Activated T-helper 1 cell treated with anti-CD3 and anti-CD28 coated beads, Interleukin-12 subunit alpha, Interleukin-12 subunit beta, Interleukin-2, Interleukin-4 antibody, amounts not matched to agents 30 ng/mL and 10 ng/mL and 1 ng/mL, durations not matched to agents 14 hours and 24 hours and 36 hours (primary cell): ENCODE measurements at places on chromosomes 12 and 14. TPM values are rescaled to one million over a fixed set of nuclear protein-coding genes. Genes with fewer than 3 reads are reported as not detected.

SRGAP1 gene
- total RNA-seq = 0.03 and 0.05 TPM in 2 replicates

PCED1B gene
- total RNA-seq = 50.8 and 55.5 TPM in 2 replicates

ESRRB gene
- 0.17 and 0.21 TPM in 2 replicates for total RNA-seq

TEX52 gene
- total RNA-seq = 0.17 TPM in 1 of 2 replicates, not detected in the other

HSPB8 gene
- total RNA-seq = not detected in 2 replicates

ALG10 gene
- total RNA-seq = 20.3 and 28.5 TPM in 2 replicates

PPP4R4 gene
- 2.2 and 2.4 TPM in 2 replicates for total RNA-seq

SPTB gene
- not detected in 2 replicates for total RNA-seq

KRT74 gene
- total RNA-seq = not detected in 2 replicates

DNA sequence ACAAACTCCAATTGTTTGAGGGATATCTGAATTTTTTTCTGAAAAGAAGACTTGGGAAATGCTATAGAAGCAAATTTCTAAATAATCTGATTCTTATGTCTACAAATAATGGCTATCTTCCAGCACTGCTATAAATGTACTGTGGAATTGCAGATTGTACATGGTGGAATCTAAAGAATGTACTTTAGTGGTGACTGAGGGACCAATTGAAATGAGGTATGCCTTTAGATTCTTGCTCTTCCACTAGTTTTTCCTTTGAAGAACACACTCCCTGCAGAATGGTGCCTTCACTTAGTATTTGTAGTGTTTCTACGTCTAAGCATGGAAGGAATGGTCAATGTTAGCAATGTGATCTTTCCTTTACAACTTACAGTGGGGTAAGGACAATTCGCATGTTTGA, 11.7 kb upstream of the PRB4 start:
- DNase-seq = no peak

DNA sequence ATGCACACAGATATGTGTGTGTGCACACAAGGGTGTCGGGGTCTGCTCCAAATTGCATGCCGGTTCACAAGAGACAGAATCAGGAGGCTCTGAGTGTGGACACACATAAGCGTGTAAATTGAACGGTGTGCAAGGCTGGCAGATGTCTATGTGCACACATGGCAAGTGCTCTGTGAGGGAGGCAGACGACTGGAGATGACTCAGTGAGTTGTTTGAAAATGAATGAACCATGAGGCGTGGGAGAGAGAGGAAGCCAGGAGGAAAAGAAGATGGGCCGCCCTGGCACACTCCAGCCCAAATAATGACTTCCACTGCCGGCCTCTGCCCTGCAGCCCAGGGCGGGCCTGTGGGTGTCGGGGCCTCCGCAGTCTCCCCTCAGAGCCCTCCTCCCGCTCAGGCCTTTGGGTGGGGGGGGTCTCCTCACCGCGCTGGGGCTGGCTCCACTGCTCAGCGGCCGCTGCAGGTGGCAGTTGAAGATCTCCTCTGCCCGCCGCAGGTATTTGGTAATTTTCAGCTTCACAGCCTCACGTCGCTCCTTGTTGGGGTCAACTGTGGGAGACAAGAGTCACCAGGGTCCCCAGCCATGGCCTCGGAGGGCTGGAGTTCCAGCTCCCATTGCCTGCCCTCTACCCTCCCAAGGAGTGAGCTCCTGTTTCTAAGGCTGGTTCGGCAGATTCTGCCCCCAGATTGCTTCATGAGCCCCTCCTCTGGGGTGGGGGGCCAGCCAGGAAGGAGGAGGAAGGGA, 3.5 kb downstream of the RPS6KL1 start:
- no peak for DNase-seq

GRCh38 chr14:24692382-24693352, 58.7 kb upstream of the GZMB start:
- peak; percentile 61 for DNase-seq

GRCh38 chr14:54676812-54677708, 110.1 kb downstream of the SAMD4A start:
- no peak for DNase-seq

- DNase-seq = no peak
These were observed 46.5 kb upstream of the KCNMB4 start for GRCh38 chr12:70319605-70320004.

DNA sequence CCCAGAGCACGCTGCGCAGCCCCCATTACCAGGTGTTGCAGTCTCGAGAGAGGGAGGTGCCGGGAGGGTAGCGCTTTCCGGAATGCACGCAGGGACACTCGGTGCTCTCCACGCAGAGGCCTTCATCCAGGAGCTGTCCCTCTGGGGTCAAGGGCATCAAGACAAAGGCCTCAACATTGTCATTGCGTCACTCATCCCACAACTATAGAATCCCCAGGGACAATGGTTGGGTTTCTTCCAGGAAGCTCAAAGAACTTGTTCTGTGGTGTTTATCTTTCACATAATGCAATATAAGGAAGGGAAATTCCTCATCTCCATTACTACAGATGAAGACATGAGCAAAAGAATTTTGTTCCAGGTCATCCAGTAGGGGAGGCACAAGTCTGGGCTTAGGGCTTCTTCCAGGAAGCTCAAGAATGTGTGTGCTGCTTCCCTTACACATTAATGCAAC, 52.1 kb downstream of the VWF start:
- no peak for DNase-seq

- no peak for DNase-seq
These were observed 46.5 kb upstream of the SAV1 start for GRCh38 chr14:50714450-50715073.

DNA sequence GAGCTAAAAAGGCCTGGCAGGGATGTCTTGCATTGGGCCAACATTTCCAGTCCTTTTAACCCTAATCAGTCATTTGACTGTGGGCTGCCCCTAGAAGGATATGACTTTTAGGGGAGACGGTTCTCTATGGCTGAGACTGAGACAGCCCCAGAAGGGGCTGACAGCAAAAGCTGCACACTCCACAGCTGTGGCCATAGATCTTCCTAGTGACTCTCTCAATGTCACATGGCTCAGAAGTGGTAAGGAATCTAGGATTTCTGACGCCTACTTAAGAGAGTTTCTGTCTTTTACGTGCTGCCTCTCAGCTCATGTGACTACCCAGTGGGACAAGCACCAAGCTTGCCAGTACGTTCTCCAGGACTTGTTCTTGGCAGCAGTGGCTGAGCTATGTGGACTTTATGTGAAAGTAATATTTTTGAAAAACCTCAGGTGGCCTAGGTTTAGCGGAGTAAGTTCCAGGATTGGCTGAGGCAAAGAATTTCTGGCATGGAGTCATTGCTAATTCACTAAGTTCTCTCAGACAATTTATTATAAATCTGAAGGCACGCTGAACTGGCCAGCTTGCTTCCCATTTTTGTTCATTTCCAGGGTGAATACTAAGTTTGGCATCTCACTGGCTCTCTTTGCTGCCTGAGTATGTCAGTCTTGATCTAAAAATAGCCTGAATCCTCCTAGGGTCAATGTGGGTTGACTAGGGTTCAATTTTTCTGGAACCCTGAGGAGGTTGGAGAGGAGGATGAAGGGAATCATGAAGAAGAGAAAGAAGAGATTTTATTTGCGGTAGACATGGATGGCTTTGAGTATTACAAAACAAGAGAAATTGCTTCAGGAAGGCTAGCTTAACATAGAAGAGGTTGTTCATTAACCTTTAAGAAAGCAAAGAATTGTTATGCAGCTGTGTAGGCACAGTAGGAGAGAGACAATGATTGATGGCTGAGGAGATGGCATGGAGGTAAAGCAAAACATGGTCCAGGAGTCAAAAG, 271.8 kb downstream of the AEBP2 start:
- DNase-seq = no peak

DNA sequence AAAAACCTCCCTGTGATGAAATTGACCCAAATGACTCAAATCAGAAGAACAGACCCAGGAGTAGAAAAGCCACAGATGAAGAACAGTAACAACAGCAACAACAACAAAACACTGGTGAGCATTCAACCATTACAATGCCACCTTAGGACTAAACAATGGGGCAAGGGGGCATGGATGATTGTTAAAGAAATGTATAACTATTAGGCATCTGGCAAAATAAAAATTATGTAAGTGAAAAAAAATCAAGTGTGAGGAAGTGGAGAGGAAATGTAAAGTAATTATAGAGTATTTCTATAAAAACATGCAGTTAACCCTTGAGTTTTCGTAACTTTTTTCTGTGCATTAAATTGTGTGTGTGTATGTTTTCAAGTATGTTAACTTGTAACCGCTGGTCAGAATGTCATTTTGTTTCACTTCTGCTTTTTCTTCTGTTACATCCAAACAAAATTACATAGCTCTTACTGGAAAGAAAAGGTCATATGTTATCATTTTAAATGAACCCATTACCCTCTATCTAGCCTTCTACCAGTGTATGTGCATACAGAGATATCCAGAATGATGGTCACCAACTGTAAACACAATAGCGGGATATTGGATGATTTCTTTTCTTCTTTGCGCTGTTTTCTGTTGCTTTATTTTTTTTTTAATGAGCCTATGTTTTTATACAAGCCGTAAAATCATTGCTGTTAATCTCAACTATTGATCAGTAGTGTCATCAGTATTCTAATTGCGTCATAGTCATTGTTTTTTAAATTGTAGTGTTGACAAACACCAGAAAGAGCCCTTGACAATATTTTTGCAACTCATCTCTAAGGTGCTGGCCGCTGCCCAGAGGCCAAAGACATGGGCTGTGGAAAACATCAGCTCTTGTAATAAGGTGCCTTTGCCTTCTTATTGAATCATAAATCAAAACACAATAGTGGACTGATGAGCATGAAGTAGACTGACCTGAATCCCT, 170.6 kb downstream of the CRADD start:
- DNase-seq = peak; percentile 33

- DNase-seq = no peak
These were observed 595 bp downstream of the PLEK2 start for GRCh38 chr14:67411370-67411769.

- DNase-seq = no peak
These were observed 9.1 kb upstream of the ERC1 start for GRCh38 chr12:981961-982360.

DNA sequence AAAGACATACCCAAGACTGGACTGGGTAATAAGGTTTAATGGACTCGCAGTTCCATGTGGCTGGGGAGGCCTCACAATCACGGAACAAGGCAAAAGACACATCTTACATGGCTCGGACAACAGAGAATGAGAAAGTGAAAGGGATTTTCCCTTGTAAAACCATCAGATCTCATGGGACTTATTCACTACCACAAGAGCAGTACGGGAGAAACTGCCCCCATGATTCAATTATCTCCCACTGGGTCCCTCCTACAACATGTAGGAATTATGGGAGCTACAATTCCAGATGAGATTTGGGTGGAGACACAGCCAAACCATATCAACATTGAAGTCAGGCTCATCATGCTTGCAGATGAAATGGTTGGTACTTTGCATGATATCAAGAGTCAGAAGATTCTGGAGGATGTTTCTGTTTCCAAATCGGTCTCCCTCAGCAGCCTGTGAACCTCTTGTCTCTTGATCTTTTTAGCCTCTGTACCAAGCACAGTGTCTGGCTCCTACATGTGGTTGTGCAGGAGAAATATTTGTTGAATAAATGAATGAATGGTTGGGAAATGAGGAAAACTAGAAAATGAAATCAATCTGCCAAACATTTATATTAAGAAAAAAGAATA, 98.6 kb downstream of the VRK1 start:
- no peak for DNase-seq

DNA sequence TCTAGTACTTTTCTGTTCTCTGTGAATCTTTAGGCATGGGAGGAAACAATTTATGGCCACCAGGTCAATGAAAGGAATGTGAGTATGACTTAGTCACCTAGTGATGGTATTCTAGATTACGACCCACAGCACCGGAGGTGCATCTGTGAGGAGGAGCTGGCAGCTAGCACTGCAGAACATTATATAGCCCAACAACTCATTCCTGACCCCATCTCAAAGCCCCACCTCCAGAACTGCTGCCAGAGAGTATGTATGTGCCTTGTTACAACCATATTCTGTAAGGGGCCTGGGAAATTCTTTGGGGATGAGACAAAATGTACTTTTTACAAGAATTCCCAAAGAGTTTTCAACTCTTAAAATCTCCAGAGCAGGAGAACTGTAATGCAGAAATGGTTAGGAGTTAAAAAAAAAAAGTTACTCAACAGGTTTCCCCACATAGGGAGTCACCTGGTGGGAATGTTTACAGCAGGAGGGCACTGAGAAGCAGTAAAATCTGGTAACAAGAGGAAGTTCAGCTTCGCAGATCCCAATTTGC, 34.9 kb upstream of the CERS5 start:
- no peak for DNase-seq

- no peak for DNase-seq
These were observed 31.3 kb downstream of the BMP4 start for GRCh38 chr14:53925201-53925766.

GRCh38 chr12:132380641-132381040, 51.3 kb upstream of the GALNT9 start:
- no peak for DNase-seq

GRCh38 chr12:78009031-78009430, 178.3 kb downstream of the NAV3 start:
- DNase-seq = no peak

DNA sequence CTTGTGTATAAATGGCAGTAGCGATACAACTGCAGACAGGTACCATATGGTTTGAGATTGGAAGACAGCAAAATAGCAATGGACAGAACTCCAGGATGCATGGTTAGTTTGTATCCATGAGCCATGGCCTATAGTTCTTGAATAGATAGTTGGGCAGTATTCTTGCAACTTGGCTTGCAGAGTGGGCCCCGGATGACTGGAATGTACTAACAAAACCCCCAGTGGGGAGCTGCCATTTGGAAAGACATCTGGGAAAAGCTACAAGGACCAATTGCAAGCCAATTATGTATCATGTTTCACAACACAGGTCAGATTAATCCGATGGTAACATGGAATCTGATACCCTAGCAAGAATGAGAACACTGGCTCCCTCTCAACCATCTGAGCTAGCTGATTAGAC, 279.6 kb downstream of the RERGL start:
- no peak for DNase-seq

GRCh38 chr14:94009767-94010166, 12.7 kb downstream of the CCDC197 start:
- no peak for DNase-seq

DNA sequence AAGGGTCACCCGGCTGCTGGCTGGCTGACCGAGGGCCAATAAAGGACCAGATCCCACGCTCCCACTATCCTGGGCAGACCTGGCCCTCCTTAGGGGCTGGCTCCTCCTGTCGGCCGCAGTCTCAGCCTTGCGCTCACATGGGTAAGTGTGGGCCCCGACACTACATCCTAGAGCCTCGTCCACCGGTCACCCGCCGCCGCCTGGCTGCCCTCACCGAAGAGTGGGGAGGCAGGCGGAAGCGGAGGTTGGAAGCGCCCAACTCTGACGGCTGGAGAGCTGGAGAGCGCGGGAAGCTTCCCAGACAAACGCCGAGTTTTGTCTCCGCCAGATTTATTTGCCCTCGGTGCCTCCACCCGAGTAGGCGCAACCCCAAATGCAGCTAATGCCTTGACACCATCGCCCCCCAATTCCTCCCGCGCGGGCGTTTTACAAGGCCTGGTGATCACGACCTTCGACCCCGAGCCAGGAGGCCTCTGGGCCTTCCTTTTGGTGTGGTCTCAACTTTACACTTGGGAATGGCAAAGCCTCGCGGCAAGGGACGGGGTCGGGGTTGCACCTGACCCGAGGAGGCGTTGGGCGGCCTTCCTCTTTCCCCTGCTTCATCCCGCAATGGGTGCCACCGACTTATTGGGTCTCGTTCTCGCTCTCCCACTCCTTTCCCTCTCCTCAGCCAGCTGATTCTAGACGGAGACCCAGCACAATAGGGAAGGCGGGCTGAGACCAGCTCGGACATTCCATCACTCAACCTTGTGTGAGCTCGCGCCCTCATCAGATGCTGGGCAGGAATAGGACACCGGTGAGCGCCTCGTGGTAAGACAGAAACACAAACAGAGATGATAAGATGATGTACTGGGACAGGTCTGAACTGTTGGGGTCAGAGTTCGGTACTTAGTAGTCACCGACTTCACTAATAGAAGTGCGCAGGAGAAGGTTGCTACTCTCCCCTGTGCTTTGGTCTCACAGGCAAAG, 78.3 kb upstream of the ANO4 start:
- no peak for DNase-seq
